ENCODE measurements at places on chromosomes 7 and 10.

GRCh38 chr10:114279289-114279688 is 40.2 kb downstream of the VWA2 start:
- no peak for DNase-seq

DNA sequence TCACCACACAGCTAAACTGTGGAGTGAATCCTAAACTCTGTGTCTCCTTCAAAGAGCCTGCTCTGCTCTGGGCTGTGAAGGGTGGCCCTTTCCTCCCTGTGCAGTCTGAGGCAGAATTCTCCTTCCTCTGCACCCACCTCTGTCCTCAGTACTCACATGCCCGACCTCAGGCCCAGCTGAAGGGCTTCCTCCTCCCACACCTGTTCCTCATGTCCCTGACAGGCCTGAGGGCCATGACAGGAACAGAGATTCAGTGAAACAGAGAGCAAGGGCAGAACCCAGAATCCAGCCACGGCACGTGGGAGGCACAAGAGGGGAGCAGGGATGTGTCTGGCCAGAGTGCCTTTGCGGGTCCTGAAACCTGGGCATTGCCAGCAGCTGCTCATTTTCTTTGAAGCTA is 13.9 kb downstream of the CREB3L2 start:
- DNase-seq = no peak

- DNase-seq = no peak
Measured at GRCh38 chr7:18059171-18059570, 31.5 kb upstream of the PRPS1L1 start.

- no peak for DNase-seq
Measured at GRCh38 chr7:5354460-5355232, 69.0 kb downstream of the TNRC18 start.

DNA sequence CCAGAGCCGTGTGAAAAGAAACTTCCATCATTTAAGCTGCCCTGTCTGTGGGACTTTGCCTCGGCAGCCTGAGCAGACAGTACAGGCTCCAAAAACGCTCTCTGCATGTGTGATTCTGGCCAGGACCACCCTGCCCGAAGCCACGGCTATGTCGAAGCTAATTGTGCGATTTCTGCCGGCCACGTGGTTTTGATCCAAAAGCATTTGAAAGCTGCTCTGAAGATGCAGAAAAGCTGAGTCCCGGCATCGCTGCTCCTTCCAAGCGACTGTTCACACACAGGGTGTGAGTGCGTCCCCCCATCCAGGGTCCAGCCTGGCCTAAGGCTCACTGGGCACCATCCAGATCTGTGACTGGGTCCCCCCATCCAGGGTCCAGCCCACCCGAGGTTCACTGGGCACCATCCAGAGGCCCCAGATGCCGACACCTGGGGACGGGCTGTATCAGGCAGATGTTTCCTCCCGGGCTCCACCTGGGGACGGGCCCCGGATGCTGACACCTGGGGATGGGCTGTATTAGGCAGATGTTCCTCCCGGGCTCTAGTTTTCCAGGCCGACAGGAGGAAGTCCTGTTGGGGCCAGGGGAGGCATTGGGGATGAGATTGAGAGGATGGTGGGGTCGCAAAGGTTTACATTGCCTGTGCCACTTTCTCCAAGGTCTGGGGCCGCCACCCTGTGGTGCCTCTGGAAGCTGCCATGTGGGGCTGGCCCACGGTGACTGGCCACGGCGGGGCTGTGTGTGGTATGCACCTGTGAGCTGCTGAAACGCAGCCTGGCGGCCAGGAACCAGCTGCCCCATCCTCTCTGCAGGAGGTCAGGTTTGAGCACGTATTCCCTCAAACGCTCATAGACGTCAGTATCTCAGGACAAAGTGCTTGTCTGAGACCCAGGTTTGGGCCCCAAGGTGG is 527.4 kb downstream of the DNAJB6 start:
- DNase-seq = no peak
